ENCODE measurements at places on chromosomes 3 and 15.

DNA sequence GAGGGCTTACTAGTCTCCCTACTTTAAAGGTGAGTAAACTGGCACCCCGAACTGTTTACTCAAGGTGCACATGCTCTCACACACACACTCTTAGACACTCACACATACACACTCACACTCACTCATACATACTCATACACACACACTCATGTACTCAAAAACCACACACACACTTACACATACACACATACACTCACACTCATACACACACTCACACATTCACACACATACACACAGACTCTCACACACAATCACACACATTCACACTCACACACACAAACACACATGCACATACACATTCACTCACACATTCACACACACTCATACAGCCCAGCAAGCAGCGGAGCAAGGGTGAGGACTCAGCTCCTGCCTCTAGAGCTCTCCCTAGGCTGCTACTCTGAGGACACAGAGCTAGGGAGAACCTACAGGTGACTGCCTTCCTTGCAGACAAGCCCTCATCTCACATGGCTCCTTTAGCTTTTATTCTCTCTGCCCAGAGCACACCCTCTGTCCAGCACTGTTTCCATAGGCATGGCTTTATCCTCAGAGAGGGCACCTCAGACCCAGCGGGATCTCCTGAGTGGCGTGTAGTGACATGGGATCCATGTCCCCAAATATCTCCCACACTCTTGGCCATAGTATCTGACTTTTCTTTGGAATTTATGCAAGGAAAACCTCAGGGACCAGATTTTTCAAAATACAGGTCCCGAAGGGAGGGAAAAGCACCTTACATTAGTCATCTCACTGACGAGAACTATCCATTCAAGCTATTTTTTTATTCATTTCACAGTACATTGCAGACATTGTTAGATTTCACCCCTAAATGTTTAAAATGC lies 26.2 kb upstream of the ATG7 start:
- DNase-seq, result no peak

DNA sequence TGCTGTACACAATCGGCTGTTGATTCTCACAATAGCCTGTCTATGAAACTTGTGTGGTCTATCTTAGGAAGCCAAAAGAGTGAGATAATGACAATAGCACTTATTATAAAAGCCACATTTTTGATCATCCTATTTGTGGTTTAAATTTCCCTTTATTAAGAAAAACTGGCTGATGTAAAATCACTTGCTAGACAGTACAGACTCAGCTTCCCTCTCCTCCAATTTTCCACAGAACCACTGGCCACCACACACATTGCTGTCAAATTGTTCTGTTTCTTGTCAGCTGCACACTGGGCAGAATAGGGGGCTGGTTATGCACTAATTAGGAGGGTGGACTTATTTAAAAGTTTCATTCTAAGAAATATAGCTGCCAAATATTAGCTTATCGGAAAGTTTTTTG lies 425.9 kb downstream of the EPHA3 start:
- no peak for DNase-seq

- peak; percentile 82 for DNase-seq
Observed at GRCh38 chr3:197224034-197224444, 74.4 kb downstream of the DLG1 start.

DNA sequence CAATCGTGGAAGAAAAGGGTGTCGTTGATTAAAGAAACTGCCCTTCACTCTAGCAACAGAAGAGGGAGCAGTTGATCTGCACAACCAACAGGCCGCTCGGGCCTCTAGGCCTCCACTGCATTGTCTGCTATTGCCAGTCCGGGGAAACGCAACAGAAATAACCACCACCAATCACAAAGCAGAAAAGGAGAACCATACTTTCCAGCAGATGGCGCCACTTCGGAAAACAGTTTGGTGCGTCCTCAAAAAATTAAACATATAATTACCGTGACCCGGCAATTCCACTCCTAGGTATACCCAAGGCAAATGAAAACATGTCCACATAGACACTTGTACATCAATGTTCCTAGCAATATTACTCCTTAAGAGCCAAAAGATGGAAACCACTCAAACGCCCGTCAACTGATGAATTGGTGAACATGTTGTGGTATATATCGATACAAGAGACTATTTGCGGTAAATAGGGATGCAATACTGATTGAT lies 154.1 kb downstream of the TJP1 start:
- DNase-seq, result peak; percentile 91

DNA sequence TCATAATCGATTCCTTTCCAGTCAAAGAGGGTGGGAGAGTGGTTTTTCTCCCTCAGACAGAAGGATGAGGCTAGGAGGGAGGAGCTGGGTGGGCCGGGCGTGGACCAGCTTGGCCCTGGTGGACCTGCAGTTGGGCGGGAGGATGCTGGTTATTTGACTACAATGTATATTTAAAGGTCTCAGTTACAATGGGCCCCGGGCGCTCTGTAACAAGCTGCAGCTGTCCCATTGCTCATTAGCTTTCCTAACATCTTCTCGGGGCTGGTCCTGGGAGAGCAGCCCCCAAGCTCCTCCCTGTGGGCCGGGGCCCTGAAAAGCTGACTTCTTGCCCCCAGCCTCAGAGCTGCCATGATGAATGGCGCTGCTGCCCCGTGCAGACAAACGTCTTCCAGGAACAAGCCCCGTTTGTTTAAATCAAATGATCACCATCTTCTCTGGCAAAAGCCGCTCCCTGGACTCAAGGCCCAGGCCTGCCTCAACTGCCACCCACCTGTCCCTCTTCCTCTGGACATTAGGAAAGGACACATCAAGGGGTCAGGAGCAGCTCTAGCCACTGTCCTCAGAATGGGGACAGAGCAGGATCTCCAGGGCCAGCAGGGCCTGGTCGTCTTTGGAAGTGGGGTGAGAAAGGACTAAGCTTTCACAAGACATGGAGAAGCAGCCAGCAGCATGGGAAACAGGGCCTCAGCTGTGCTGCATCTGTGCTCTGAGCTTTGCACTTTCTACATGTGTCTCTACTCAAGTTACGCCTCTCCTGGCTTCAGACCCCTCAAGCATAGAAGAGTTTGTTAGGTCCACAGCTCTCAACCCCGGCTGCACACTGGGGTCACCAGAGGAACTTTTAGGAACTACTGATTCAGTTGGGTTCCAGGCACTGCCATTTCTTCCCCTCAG lies 38.6 kb downstream of the MAGEF1 start:
- DNase-seq, result no peak

DNA sequence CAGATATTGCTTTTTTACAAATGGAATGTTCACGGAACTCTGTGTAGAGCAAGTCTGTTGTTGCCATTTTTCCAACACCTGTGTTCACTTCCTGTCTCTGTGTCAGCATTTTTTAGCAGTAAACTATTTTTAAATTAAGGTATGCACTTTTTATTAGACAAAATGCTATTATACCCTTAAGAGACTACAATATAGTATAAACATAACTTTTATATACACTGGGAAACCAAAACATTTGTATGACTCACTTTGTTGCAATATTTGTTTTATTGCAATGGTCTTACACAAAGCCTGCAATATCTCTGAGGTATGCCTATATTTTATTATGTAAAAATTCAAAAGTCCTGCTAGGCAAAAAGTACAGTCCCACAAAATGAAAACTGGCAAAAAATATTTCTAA lies 39.8 kb upstream of the FGF7 start:
- DNase-seq, result peak; percentile 74

- DNase-seq, result no peak
Observed at GRCh38 chr3:44048949-44049348, 192.7 kb upstream of the TOPAZ1 start.

DNA sequence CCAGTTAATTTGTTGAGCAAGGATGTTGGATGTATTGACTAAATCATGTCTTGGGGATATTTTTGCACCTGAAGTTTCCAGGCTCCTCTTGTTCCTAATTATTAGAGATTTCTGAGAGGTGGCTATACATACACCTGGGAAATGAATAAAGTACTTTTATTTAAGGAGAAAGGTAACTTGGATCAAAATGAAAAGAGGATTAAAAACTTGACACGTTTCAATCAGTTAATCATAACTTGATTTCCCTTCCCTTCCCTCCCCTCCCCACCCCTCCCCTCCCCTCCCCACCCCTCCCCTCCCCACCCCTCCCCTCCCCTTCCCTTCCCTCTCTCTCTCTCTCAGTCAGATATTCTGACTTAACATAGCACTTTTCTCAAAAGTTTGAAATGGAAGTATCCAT lies 126.3 kb downstream of the KCNH8 start:
- DNase-seq, result no peak

DNA sequence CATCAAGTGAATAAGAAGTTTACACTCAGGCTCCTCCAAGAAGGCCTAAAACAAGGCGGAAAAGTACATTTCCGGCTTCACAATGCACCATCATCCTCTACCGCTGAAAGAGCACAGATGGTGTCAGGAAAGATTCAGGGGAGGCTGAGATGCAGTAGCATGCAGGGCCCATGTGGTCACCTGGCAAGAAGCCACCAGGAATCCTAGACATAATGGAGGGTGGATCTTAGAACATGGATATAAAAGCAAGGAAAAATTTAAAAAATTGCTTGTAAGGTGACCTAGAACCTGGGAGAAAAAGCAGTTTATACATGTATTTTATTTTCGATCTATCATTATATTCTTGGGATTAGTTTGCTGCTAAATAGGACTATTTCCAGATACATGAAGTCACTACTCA lies 21.9 kb upstream of the OTOL1 start:
- no peak for DNase-seq

- DNase-seq, result no peak
Observed at GRCh38 chr3:135973841-135974240, 8.3 kb downstream of the PPP2R3A start.

DNA sequence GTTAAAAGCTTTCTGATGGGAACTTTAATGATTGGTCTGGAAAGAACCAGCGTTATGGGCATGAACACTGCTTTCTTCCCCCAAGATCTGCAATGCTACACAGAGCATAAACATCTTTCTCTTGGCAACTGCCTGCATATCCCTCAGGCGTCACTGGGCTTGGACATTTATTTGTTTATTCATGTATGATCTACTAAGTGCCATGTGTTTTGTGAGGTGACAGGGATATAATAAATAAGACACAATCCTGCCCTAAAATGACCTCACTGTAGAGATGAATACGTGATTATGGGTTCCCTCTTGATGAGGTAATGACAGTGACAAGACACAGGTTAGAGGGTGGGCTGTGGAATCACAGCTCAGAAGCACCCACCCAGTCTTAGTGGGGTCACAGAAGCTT lies 485.3 kb downstream of the PDCD6IP start:
- DNase-seq, result no peak

DNA sequence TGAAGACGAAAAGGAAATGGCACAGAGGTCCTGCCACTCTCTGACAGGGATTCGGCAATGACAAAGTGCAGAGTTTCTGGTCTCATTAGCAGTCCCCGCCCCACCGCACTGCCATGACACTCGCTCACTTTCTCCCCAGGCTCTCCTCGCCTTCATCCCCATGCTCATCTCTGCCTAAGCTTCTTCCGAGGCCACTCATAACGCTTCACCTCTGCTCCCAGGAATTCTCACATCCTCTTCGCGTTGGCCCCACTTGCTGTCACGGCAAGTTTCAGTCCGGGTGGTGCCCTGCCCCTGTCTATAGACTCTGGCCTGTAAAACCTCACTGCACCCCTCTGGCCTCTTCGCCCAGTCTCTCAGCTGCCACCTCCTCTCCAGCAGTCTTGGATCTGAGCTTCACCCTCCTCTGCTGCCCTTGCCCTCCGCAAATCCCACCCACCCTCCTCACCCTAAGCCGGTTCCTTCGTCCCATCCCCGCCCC lies 654 bp downstream of the RUBCN start:
- DNase-seq, result peak; percentile 62

- DNase-seq, result peak; percentile 67
Observed at GRCh38 chr15:80694611-80695098, 455 bp upstream of the ABHD17C start.

DNA sequence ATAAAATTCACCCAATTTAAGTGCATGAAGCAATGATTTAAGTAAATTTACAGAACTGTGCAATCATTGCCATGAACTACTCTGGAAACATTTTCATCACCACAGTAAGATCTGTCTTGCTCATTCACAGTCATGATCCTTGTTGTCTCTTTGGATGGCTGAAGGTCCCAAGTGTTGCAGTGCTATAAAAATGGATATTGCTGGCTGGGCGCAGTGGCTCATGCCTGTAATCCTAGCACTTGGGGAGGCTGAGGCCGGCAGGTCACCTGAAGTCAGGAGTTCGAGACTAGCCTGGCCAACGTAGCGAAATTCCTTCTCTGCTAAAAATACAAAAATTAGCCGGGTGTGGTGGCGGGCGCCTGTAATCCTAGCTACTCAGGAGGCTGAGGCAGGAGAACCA lies 17.0 kb downstream of the SNRPN start:
- no peak for DNase-seq

DNA sequence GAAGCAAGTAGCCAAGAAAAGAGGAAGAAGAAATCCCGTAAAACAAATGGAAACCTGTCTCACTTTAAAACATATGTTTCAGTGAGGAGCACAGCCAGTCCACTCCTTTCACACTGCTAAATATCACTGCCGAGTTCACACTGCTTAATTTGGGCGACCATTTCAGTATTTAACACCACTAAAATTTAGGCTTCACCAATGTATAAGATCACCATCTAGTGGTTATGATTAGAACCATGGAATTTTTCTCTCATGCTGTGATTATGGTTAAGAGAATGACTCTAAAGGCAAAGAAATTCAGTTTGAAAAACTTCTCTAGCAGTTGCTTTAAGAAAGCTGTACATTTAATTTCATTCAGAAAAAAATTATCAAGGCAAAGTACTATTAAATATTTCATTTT lies 16.6 kb downstream of the SLC4A7 start:
- DNase-seq, result peak; percentile 71

DNA sequence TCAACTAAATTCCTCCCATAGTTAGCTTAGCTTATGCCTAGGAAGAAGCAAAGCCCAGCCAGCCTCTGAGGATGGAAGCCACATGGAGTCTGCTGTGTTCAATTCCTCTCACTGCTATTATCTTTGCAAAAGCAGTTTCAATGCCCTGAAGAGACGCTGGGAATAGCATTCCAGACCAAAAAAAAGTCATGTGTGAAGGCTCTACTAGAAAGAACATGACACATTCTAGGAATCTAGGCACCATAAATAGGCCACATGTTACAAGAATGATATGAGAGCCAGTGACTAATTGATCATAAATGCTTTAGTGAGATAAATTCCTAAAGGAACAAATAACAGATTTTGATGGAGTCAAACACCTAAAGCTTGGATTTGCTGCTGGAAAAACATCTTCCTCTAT lies 800.8 kb downstream of the TUSC7 start:
- peak; percentile 16 for DNase-seq

DNA sequence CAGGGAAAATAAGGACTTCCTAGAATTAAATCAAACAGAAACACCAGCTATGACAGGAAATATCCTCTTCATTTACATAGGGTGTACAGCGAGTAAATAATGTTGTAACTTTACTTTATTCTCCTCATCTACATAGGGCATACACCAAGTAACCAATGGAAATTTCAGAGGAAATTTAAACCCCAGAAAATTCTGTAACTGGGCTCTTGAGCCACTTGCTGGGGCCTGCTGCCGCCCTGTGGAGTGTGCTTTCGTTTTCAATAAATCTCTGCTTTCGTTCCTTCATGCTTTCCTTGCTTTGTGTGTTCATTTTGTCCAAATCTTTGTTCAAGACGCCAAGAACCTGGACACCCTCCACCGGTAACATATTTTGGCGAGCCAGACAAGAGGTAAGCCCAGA lies 990.4 kb upstream of the CADM2 start:
- peak; percentile 8 for DNase-seq

Measured in adipocyte (in vitro differentiated cells).